ENCODE measurements at places on chromosomes 12 and 14.
A peak's percentile ranks its signal among the peaks of the same experiment; 100 is the strongest.

DNA sequence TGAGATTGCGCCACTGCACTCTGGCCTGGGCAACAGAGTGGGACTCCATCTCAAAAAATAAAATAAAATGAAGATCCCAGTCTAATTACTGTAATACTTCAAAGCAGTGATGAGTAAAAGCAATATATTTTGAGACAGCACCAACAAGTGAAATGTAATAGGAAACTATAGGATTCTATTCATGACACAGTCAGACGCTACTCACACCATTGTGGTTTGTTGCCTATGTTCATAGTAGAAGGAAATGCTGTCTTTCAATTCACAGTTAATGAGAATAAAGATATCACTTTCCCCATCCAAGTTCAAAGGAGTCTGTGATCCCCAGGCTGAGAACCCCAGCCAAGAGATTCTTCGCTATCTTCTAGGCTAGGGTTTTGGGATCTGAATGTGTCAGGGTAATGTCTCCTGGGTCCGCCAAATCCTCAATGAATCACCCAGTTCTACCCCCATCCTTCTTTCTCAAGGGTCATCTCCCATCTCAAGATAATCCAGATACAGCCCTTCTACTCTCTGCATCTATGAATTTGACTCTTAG is 16.6 kb upstream of the DTX1 start:
- no peak for DNase-seq

DNA sequence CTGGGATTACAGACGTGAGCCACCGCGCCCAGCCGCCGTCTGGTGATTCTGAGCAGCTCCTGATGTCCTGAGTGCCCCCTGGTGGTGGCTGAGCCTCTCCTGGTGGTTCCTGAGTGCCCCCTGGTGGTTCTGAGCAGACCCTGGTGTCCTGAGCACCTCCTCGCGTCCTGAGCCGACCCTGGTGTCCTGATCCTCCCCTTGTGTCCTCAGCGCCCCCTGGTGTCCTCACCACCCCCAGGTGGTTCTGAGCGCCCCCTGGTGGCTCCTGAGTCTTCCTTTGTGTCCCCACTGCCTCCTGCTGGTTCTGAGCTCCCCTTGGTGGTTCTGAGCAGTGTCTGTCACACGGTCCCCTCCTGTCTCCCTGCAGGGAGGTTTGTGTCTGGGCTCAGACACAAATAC is 1304.9 kb downstream of the TMEM121 start:
- DNase-seq = no peak

DNA sequence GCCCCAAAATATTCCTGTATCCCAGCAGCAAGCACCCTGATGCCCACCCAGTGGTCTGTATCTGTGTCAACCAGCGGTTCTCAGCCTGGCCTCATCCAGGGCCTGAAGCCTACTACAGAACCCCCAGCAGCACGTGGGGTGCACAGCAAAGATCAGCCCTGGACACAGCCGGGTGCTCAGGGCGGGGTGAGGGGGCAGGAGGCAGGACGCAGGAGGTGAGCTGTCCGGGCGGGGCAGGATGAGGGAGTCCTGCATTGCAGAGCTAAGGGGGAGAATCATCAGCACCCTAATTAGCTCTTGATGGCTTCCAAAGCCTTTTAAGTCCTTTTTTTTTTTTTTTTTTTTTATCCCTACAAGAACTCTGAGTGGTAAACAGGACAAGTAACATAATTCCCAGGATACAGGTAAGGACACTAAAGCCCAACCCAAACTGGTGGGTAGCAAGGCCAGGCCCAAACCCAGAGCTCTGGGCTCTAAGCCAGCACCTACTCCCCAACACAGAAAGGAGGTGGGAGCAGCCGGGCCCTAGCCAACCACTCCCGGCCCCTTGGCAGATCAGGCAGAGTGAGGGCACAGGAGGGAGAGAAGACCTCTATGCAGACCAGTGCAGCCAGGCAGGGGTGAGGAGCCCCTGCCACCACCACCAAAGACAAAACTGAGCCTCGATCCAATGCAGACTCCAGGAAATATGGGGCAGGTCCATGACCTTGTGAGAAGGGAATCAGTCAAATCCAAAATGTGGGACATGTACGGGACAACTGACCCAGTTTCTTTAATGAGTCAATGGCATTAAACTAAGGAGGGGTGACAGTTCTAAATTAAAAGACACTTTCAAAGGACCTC is 32.3 kb upstream of the EIF5 start:
- DNase-seq = no peak

- peak; percentile 35 for DNase-seq
Observed at GRCh38 chr12:132162508-132163031, 18.3 kb downstream of the NOC4L start.
